A549 treated with CpdA at 1 μM for 4 hours (cell line): ENCODE measurements at places on chromosomes 7 and 10. TPM values are rescaled to one million over a fixed set of nuclear protein-coding genes. Genes with fewer than 3 reads are reported as not detected.

The ZNF239 gene
- total RNA-seq, result 2.4 to 2.9 TPM (median 2.4 TPM) in 5 replicates

The ARHGEF35 gene
- 0.22 to 0.40 TPM (median 0.27 TPM) in 5 replicates for total RNA-seq

The TMEM176B gene
- total RNA-seq, result 0.05 to 0.28 TPM in 2 of 5 replicates, not detected in the others

The C7orf57 gene
- 0.26 to 0.61 TPM (median 0.37 TPM) in 5 replicates for total RNA-seq

The SMKR1 gene
- total RNA-seq, result 7.1 to 14.0 TPM (median 12.9 TPM) in 5 replicates

The PON1 gene
- total RNA-seq, result 0.14 to 0.59 TPM (median 0.45 TPM) in 5 replicates

The CRYGN gene
- not detected in 5 replicates for total RNA-seq

The STOX1 gene
- 0.74 to 1.1 TPM (median 0.86 TPM) in 5 replicates for total RNA-seq

The CLCN1 gene
- 0.05 TPM in 1 of 5 replicates, not detected in the others for total RNA-seq

The AKR1C1 gene
- total RNA-seq, result 467 to 623 TPM (median 597 TPM) in 5 replicates

The RPEL1 gene
- 0.06 TPM in 1 of 5 replicates, not detected in the others for total RNA-seq

The MET gene
- total RNA-seq, result 82.1 to 117 TPM (median 103 TPM) in 5 replicates

The FOXI2 gene
- total RNA-seq, result not detected in 5 replicates

The LIPN gene
- not detected in 5 replicates for total RNA-seq

The RTKN2 gene
- total RNA-seq, result 0.79 to 1.4 TPM (median 0.89 TPM) in 5 replicates

The VSTM4 gene
- total RNA-seq, result 0.34 to 0.54 TPM (median 0.39 TPM) in 5 replicates

The PLXNA4 gene
- 0.58 to 2.1 TPM (median 1.3 TPM) in 5 replicates for total RNA-seq
